ENCODE measurements at places on chromosomes 16 and 17.

- DNase-seq = no peak
These were observed at the start of gene GLTPD2 for GRCh38 chr17:4788807-4789700. Gene GLTPD2, plus strand, starts transcription at chr17:4788964. Its CDS starts 48 bp downstream, at chr17:4789012.

DNA sequence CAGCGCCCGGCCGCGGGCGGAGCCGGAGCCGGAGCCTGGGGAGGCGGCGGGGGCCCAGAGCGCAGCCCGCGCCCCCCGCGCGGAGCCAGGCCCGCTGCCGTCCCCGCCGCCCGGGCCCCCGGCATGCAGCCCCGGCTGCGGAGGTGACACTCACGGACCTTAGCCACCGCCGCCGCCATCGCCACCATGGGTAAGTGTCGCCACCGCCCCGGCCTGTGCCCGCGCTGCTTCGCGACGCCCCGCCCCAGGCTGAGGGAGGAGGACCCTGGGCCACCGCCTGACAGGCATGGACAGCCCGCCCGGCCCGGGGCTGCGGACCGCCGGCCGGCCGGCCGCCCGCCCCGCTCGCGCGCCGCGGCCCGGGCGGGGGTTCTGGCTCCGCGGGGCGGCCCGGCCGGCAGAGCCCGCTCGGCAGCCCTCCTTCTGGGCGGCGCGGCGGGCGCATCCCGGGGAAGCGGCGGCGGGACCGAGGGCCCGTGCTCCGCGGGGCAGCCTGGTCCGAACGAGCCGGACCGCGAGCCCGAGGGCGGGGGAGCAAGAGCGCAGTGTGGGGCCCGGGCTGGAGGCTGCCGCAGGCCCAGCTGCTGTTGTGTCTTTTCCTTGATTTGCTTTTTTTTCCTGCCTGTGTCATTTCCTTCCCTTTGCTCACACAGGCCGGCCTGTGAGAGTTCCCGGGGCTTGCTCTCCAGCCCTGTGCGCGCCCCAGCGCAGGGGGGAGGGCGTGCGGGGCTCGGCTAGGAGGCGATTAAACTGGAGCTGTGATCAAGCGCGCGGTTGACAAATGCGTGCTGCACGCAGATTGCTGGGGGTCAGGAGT is 565 bp downstream of the MAP3K3 start:
- peak; percentile 28 for DNase-seq

GRCh38 chr17:44187131-44187899 is 543 bp downstream of the TMUB2 start:
- DNase-seq = no peak

- DNase-seq = no peak
These were observed 43.5 kb downstream of the LYRM9 start for GRCh38 chr17:27849474-27850185.

- peak; percentile 51 for DNase-seq
These were observed 21.7 kb downstream of the ACSF3 start for GRCh38 chr16:89115216-89115861.

DNA sequence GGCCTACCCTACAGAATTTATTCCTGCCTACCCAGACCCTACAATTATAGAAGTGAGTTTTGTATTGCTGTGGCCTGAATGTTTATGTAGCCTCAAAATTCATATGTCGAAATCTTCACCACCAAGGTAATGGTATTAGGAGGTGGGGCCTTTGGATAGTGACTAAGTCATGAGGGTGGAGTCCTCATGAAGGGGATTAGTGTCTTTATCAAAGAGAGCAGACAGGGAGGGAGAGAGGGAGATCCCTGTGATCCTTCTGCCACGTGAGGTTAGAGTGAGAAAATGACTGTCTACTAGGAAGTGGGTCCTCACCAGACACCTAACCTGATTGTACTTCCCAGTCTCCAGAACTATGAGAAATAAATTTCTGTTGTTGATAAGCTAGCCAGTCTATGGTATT is 981 bp upstream of the DUXB start:
- DNase-seq = no peak

DNA sequence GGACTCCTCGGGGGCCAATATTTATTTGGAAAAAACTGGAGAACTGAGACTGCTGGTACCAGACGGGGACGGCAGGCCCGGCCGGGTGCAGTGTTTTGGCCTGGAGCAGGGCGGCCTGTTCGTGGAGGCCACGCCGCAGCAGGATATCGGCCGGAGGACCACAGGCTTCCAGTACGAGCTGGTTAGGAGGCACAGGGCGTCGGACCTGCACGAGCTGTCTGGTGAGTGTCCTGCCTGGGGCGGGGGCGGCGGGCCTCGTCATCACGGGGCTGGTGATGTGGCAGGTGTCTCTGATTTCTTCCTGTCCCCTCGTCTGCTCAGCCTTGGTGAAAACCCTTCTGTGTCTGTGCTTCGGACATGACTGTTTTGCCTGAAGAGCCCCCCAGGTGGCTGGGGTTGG is 5.7 kb downstream of the METRNL start:
- no peak for DNase-seq

- no peak for DNase-seq
These were observed 8.1 kb upstream of the CBX2 start for GRCh38 chr17:79769570-79770506.

- DNase-seq = no peak
These were observed 336.2 kb downstream of the XYLT1 start for GRCh38 chr16:17134586-17134985.

GRCh38 chr16:27107185-27107592 is 40.5 kb downstream of the C16orf82 start:
- no peak for DNase-seq

DNA sequence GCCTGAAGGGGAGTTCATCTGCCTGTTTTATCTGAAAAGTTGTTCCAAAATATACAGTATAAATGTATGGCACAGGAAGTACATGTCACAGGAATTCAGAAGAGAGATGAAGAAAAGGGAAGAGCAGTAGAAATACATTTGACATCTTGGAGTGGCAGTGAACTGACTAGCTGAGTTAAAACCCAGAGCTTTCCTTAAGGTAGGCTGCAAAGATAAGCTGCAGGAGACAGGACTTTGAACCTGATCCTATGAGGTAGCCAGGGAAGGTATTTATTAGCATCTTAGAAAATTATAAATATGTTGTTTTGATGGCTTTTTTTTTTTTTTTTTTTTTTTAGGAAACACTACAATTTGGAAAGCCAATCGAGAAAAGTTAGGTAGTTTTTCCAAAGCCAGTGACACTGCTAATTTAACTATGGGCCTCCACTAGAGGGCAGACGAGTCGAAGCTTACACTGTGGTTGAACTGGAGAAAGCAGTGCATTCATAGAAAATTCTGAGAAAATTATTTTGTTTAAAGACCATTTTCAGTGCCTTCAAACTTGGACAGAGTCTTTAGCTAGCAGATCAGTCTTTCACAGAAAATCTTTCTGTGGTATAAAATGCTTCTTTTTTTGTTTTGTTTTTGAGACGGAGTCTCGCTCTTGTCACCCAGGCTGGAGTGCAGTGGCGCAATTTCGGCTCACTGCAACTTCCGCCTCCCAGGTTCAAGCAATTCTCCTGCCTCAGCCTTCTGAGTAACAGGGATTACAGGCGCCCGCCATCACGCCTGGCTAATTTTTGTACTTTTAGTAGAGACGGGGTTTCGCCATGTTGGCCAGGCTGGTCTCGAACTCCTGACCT is 122.3 kb downstream of the SSH2 start:
- DNase-seq = peak; percentile 65

GRCh38 chr17:44247440-44247841 is 20.5 kb downstream of the SLC4A1 start:
- no peak for DNase-seq

DNA sequence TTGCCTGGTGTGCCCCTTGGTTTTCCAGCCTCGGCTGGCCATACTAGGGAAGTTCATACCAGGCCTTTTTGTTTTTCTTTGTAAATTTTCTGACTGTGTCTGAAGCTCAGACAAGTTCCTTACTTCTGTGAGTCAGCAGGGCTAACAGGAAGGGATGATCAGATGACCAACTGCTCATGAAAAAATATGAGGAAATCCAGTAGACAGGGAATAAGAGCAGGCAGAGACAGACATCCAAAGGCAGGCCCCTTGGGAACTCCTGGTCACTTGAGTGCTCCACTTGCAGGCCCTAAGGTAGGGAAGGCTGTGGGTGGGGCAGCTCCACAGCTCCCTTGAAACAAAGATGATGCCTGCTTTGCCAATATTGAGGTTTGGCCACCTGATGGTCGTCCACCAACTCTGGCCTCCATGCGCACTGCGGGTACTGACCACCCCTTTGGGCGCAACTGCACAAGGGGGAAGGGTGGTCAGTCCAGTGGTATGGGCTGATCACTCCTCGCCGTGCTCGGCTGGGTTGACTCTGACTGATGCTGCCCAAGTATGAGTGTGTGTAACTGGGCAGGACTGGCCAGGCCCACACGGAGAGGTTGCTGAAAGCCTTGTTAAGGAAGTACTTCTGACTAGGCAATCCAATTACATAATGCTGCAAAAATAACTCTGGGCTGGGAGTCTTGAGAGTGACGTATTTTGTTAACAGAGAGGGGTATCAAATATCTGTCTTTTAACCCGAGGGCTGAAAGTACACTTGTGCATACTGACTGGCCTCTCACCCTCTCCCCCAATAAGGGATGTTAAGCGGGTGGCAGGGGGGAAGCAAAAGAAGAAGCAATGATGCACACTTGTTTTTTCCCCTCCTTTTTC is 20.8 kb upstream of the ZFHX3 start:
- no peak for DNase-seq

GRCh38 chr17:76499267-76499667 is 2.0 kb downstream of the RHBDF2 start:
- DNase-seq = no peak

GRCh38 chr17:6303664-6304063 is 131.3 kb downstream of the AIPL1 start:
- DNase-seq = no peak

DNA sequence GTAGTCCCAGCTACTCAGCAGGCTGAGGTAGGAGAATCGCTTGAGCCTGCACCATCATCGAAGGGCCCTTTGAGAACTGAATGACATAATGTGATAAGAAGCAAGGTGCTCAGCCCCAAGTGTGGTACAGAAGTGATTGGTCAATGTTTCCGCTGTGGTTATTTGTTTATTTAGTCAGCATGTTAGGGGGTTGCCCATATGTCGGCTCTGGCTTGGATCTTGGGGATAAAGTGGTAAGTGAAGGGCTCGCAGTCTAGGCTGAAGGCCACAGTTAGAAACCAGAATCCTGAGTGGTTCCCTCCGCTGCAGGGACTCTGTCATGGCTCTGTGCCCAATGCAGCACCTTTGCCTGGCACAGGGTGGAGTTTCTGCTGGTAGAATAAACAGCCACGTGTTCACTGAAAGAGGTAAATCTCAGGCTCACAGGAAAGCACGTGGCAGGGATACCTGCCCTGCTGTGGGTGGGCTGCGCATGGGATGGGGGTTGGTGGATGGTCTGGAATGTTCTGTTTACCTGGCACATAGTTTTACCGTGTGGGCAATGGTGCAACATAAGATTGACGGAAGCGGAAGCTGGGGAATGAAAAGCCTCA is 35.4 kb downstream of the SYT17 start:
- no peak for DNase-seq

DNA sequence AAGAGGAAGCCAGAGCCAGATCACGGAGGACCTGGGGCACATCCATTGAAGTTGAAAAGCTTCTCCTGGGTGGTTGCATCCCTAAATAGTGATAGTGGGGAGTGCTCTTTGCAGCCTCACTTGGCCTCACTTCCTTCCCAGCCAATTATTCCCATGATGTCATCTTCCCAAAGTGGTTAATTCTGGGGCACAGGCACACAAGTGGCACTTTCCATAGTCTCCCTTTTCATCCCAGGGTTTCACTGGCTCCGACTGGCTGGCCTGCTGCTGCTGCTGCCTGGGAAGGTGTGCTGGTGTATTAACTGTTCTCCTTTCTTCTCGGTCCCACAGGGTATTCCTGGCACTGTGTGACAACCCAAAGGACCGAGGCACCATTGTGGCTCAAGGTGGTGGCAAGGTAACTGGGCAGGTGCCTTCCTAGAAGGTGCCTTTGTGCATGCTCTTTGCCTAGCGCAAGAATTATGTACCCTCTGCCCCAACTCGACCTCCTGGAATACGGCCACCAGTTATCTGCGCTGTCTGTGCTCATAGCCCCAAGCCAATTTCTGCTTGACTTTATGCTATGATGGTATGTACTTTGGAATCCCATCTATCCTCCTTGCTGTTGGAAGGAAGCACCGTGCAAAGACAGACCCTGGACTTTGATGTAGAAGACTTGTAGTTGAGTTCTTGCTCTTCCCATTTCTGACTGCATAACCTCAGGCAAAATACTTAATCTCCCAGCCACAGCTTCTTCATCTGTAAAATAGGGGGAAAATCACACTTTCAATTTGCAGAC is 18.4 kb downstream of the SLC35G3 start:
- DNase-seq = no peak

GRCh38 chr16:86072328-86073102 is 173.6 kb downstream of the IRF8 start:
- peak; percentile 14 for DNase-seq

- no peak for DNase-seq
These were observed 38.5 kb downstream of the CTU2 start for GRCh38 chr16:88744577-88745521.

- DNase-seq = no peak
These were observed 117.3 kb downstream of the IRX5 start for GRCh38 chr16:55047903-55048497.

GRCh38 chr16:7013990-7014389 is 318.7 kb upstream of the RBFOX1 start:
- DNase-seq = no peak

DNA sequence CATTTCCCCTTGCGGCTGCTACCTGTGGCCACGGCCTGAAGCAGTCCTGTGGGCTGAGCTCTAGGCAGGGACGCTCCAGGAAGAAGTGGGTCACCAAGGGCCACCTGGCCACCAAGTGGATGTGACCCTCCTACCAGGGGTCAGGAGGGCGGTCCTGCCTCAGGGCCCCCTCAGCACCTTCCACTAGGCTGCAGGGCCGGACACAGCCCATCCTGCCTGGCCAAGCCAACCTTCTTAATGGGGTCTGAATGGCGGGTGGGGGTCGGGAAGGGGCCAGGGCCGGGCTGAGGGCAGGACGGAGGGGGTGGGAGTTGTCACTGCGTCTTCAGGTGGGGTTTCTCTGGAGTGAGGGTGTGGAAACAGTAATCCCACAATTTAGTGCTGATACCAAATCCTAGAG is 13.2 kb upstream of the MLKL start:
- DNase-seq = no peak

GRCh38 chr17:700504-701094 is 14.0 kb downstream of the VPS53 start:
- DNase-seq = no peak

GRCh38 chr17:41049110-41049509 is 2.0 kb upstream of the KRTAP2-1 start:
- no peak for DNase-seq

DNA sequence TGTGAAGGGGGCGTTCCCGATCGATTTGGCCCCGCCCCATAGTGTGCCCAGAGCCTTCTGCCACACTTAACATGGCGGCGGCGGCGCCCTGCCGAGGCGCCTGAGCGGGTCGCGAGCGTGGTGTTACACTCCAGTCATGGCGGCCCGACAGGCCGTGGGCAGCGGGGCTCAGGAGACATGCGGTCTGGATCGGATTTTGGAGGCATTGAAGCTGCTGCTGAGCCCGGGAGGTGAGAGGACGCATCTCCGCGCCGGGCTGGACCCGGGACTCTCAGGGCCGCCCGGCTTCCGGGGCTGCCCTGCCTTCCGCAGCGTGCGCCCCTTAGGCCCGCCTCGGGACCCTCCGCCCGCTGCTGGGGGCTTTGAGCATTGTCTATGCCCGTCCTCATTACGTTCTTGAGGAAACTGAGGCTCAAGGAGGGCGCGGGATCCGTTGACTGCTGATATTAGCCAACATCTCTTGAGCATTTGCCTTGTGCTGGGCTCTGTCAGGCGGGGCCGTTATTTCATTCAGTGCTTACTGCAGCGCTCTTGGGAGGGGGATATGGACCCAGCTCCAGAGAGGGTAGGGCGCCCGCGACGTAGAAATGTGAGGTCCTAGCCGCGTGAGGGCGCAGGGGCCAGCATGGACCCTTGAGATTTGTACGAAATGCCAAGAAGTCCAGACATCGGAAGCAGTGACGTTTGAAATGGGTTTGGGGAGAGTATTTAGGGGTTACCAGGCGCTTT is at the start of gene TANGO6:
TSS of gene TANGO6 (plus strand) at position 50 of the 729 bp plus-strand sequence. CDS start at position 137, 87 bp downstream.
- peak; percentile 92 for DNase-seq

All from activated CD4-positive, alpha-beta T cell treated with anti-CD3 and anti-CD28 coated beads, Interleukin-2, amount 50 U/mL, for 24 hours (primary cell).